ENCODE measurements at places on chromosomes 5 and 9. TPM values are rescaled to one million over a fixed set of nuclear protein-coding genes. Genes with fewer than 3 reads are reported as not detected.

The IL13 gene
- not detected for total RNA-seq

- no peaks in the 10 kb centered on the region for H3K4me1 ChIP-seq
- H3K27ac ChIP-seq: no peak overlapping the region
- no peak for DNase-seq
- no peaks in the 10 kb centered on the region for H3K27me3 ChIP-seq
Observed at GRCh38 chr5:119049824-119050449, 20.9 kb upstream of the DMXL1 start.

GRCh38 chr5:116068028-116068632 lies 16.7 kb upstream of the COMMD10 start:
- H3K36me3 ChIP-seq: no peaks in the 10 kb centered on the region
- no peaks in the 10 kb centered on the region for H3K4me1 ChIP-seq
- H3K27me3 ChIP-seq: no peaks in the 10 kb centered on the region
- no peak overlapping the region for H3K4me3 ChIP-seq
- no peak overlapping the region for H3K27ac ChIP-seq
- DNase-seq: no peak

DNA sequence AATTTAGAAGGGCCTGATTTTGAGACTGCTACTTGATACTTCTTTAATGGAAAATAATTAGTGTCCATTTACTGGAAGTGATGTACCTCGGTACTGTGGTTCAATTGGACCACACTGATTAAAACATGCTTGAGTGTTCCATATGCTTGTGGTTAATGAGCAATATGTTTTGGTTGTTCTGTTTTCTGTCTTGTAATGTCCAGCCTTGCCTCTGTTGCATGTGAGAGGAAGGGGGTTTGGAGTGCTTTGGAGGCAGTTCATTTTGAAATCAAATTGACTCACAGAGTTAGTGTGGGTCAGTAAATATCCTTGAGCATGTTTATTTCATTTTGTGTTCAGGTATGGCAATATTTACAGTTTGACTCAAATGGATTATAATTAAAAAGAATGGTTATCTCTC lies 334.4 kb downstream of the ARHGEF28 start:
- H3K4me1 ChIP-seq: peaks cover 16% of the 10 kb centered on the region
- no peaks in the 10 kb centered on the region for H3K27me3 ChIP-seq
- no peaks in the 10 kb centered on the region for H3K36me3 ChIP-seq
- DNase-seq: no peak
- no peak overlapping the region for H3K27ac ChIP-seq

The PCDHB2 gene
- 3.9 TPM for total RNA-seq

- H3K36me3 ChIP-seq: no peaks in the 10 kb centered on the region
- no peak overlapping the region for H3K4me3 ChIP-seq
- no peaks in the 10 kb centered on the region for H3K27me3 ChIP-seq
- H3K27ac ChIP-seq: no peak overlapping the region
- no peak for DNase-seq
Observed at GRCh38 chr5:168910874-168911273, 331.7 kb upstream of the PANK3 start.

The CCDC192 gene
- total RNA-seq: 2.6 TPM

DNA sequence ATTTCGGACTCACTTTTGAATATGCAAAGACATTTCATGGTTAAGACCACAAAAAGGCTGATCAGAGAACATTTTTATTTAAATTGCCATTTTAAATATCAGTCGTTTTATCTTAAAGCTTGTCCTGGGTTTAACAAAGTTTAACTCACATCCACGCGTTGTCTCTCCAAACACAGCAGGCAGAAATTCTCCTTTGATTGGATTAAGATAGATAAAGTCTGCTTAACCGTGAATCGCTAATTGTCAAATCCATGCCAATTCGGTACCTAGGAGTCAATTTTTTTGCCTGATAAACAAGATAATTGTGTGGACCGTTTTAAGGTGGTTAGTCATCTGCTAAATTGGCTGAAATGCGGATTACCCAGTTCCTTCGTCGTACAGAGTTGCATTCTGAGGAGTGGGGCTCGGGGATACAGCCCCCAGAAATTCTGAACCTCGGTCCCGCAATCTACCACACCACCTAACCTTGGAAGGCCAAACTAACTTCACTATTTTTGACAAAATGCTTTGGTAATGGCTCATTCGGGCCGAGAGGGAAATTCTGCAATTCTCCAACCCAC lies 665 bp upstream of the BTF3 start:
- H3K27me3 ChIP-seq: no peaks in the 10 kb centered on the region
- H3K36me3 ChIP-seq: no peaks in the 10 kb centered on the region
- DNase-seq: no peak
- H3K27ac ChIP-seq: peak overlapping the region; percentile 85
- peak overlapping the region; percentile 60 for H3K4me3 ChIP-seq
- H3K4me1 ChIP-seq: peaks cover 4% of the 10 kb centered on the region

- DNase-seq: no peak
- H3K4me3 ChIP-seq: no peak overlapping the region
- H3K27ac ChIP-seq: no peak overlapping the region
- no peaks in the 10 kb centered on the region for H3K36me3 ChIP-seq
Observed at GRCh38 chr9:96080364-96080763, 204.9 kb downstream of the ERCC6L2 start.

The COL5A1 gene
- 28.1 TPM for total RNA-seq

GRCh38 chr9:76153902-76154629 lies 240.2 kb downstream of the RFK start:
- no peak overlapping the region for H3K4me3 ChIP-seq
- H3K27me3 ChIP-seq: no peaks in the 10 kb centered on the region
- no peaks in the 10 kb centered on the region for H3K4me1 ChIP-seq

- H3K4me3 ChIP-seq: no peak overlapping the region
- H3K27me3 ChIP-seq: no peaks in the 10 kb centered on the region
- no peak overlapping the region for H3K27ac ChIP-seq
- no peak for DNase-seq
- no peaks in the 10 kb centered on the region for H3K36me3 ChIP-seq
Observed at GRCh38 chr5:160605266-160605665, 183.6 kb downstream of the PTTG1 start.

DNA sequence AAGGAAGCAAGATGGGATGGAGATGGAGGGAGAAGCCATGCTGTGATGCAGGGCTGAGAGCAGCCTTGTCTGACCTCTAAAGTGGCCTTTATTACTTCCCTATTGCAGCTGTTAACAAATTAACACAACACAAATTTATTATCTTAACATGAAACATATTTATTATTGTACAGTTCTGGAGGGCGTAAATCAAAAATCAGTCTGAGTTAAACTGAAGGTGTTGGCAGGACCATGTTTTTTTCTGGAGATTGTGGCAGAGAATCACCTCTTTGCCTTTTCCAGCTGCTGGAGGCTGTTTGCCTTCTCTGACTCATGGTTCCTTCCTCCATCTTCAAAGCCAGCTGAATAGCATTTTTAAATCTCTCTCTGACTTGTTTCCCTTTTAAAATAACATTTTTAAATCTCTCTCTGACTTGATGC lies 7.2 kb upstream of the MCC start:
- no peak overlapping the region for H3K27ac ChIP-seq
- H3K36me3 ChIP-seq: no peaks in the 10 kb centered on the region
- no peaks in the 10 kb centered on the region for H3K4me1 ChIP-seq
- DNase-seq: no peak
- H3K27me3 ChIP-seq: no peaks in the 10 kb centered on the region
- H3K4me3 ChIP-seq: no peak overlapping the region

- no peaks in the 10 kb centered on the region for H3K27me3 ChIP-seq
- no peak overlapping the region for H3K27ac ChIP-seq
- H3K4me1 ChIP-seq: peaks cover 13% of the 10 kb centered on the region
- H3K4me3 ChIP-seq: no peak overlapping the region
- H3K36me3 ChIP-seq: no peaks in the 10 kb centered on the region
Observed at GRCh38 chr9:7794196-7794595, 5.4 kb downstream of the DMAC1 start.

DNA sequence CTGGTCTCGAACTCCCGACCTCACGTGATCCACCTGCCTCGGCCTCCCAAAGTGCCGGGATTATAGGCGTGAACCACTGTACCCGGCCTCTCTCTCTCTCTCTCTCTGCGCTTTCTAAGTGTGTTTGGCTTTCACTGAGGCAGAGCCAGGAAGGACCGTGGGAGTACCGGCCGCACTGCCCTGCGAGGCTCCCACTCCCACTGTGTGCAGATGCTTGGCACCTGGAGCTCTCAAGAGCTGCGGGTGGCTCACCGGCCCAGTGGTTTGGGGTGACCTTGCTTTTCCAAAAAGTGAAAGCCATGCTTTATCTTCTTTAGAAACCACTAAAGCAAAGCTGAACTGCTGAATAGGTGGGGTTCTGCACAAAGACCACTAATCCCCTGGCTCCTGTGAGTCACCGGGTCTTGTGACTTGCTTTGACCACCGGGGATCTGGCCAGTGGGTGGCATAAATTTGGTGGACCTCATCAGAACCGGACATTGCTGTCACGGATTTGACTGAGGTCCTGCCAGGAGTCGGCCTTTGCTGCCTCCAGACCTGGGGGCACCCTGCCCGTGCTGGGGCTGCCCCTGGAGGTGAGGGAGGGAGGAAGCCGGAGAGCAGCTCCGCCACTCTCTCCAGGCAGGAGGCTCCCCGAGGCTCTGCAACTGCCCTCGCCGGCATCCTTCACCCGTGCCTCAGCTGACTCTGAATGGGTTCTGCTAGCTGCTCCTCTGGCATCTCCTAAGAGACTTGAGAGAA lies 228.9 kb downstream of the FANCC start:
- no peak overlapping the region for H3K27ac ChIP-seq
- H3K27me3 ChIP-seq: no peaks in the 10 kb centered on the region
- H3K36me3 ChIP-seq: no peaks in the 10 kb centered on the region
- peaks cover 22% of the 10 kb centered on the region for H3K4me1 ChIP-seq
- H3K4me3 ChIP-seq: no peak overlapping the region

- no peaks in the 10 kb centered on the region for H3K27me3 ChIP-seq
- peak overlapping the region; percentile 18 for H3K27ac ChIP-seq
- H3K4me3 ChIP-seq: no peak overlapping the region
- no peak for DNase-seq
Observed at GRCh38 chr5:80962630-80963520, 2.7 kb downstream of the RASGRF2 start.

The PCDHB9 gene
- 3.7 TPM for total RNA-seq

DNA sequence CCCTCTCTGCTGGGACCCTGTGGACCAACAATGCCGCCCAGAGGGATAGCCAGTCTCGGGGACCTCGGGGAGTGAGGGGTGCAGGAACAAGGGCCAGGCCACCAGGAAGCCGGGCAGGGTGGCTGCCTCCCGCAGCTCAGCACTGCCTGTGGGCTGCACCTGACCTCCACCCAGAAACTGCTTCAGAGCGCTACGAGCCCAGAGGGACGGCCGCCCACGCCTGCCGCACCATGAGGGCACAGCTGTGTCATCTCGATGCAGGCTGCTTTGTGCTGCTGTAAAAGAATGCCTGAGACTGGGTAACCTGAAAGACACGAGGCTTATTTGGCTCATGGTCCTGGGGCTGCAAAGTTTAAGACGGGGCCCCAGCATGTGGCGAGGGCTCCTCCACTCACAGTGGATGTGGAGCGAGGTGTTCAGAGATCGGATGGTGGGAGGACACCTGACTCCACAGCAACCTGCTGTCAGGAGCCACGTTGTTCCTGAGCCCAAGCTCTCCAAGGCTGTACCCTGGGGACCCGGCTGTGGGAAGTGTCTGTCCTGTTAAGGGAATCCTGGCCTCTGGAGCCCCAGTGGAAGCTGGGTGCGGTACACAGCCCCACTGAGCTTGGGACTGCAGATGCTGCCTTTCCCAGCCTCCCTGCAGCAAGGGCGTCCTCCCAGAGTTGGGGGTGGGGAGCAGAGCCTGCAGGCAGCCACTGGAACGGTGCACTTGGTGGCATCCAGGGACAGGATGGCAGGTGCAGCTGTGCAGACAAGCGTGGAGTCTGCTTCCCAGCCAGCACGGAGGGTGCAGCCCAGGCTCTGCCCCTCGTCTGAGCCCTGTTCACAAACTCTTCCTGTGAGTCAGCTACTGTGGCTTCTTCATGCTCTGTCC lies 11.8 kb upstream of the ZDHHC11 start:
- no peaks in the 10 kb centered on the region for H3K36me3 ChIP-seq
- H3K27me3 ChIP-seq: no peaks in the 10 kb centered on the region
- no peak for DNase-seq

DNA sequence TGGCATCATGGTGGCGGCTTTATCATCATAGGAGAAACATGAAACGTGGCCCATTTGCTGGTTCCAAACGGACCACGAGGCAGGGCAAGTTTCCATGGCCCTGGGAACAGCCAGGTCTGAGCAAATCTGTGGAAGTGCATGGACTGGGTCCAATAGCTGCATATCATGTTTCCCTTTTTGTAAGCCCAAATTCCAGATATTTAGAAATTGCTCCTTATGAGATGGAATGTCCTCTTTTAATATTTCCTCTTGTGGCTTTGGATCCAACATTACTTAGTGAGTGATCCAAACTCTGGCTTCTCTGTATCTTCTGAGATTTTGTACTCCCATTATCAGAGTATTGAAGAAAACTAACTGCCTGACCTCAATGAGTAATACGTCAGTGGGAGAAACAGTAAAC lies 79.8 kb upstream of the FBXL7 start:
- no peaks in the 10 kb centered on the region for H3K36me3 ChIP-seq
- peaks cover 6% of the 10 kb centered on the region for H3K4me1 ChIP-seq
- H3K27me3 ChIP-seq: no peaks in the 10 kb centered on the region

DNA sequence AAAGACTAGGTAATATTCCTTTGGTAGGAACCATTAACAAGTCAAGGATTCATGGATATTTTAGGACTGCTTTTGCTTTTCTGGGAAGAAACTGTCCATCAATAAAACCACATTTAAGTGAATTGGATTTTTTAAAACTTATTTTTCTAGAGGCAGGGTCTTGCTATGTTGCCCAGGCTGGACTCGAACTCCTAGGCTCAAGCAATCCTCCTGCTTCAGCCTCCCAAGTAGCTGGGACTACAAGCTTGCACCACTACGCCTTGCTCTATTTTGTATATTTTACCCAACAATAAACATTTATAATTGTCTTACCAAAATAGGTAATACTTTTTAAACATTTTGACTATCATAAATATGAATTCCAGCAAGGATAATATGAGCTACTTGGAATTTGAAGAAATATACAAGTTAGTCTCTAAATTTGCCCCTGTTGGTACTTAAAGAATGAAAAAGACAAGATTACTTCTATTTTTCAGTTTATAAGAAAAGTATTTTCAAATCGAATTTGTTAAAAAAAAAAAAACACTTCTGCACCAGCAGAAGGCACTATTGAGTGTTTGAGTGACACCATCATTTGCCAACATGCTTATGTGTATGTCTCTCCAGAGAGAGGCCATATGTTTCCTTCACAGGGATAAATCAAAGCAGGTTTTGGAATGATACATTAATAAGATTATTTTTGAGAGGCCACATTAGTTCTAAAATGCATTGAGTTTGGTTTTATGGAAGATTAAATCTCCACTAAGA lies 60.0 kb upstream of the CARTPT start:
- no peaks in the 10 kb centered on the region for H3K4me1 ChIP-seq
- no peak overlapping the region for H3K27ac ChIP-seq
- no peaks in the 10 kb centered on the region for H3K36me3 ChIP-seq

GRCh38 chr5:45521067-45521466 lies 175.1 kb downstream of the HCN1 start:
- H3K27ac ChIP-seq: no peak overlapping the region
- H3K4me3 ChIP-seq: no peak overlapping the region
- H3K36me3 ChIP-seq: no peaks in the 10 kb centered on the region
- H3K4me1 ChIP-seq: no peaks in the 10 kb centered on the region
- DNase-seq: no peak
- no peaks in the 10 kb centered on the region for H3K27me3 ChIP-seq

GRCh38 chr5:39941416-39941815 lies 516.6 kb upstream of the DAB2 start:
- H3K4me3 ChIP-seq: no peak overlapping the region
- H3K27me3 ChIP-seq: no peaks in the 10 kb centered on the region
- H3K4me1 ChIP-seq: no peaks in the 10 kb centered on the region
- no peaks in the 10 kb centered on the region for H3K36me3 ChIP-seq

The AK8 gene
- 0.88 TPM for total RNA-seq

- DNase-seq: no peak
- no peaks in the 10 kb centered on the region for H3K36me3 ChIP-seq
- no peaks in the 10 kb centered on the region for H3K27me3 ChIP-seq
- no peak overlapping the region for H3K4me3 ChIP-seq
- no peak overlapping the region for H3K27ac ChIP-seq
Observed at GRCh38 chr9:130522233-130522808, 57.1 kb upstream of the FUBP3 start.
